Osteoblast (primary cell): ENCODE measurements at places on chromosomes 3 and 15. TPM values are rescaled to one million over a fixed set of nuclear protein-coding genes. Genes with fewer than 3 reads are reported as not detected.
A peak's percentile ranks its signal among the peaks of the same experiment; 100 is the strongest.

Gene SUSD5
- 10.9 and 11.2 TPM in 2 replicates for total RNA-seq

GRCh38 chr3:54427941-54428871 lies 305.9 kb downstream of the CACNA2D3 start:
- H3K36me3 ChIP-seq, result no peaks in the 10 kb centered on the region
- no peaks in the 10 kb centered on the region for H3K27me3 ChIP-seq
- DNase-seq, result peak; percentile 73
- no peak overlapping the region for H3K4me3 ChIP-seq
- H3K4me1 ChIP-seq, result peaks cover 4% of the 10 kb centered on the region

- peak; percentile 8 for DNase-seq
- no peaks in the 10 kb centered on the region for H3K27me3 ChIP-seq
- H3K4me1 ChIP-seq, result no peaks in the 10 kb centered on the region
Observed at GRCh38 chr15:101039461-101039860, 120.3 kb downstream of the LRRK1 start.

DNA sequence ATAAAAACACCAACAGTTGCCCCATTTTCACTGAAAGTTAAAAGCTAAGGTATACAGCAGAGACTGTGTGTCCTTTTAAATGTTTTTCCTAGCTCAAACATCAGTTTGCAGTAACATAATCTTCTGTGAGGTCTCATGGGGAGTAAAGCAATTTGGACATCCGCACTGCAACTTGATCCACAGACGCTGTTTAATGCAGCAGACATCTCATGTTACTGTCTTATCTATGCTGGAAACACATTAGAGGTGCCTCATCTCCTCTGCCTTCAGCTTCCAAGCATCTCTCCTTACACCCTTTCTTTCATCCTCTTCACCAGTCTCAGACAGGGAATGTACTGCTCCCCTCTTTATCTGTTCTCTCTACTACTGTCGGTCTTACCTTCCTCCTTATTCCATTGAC lies 53.7 kb upstream of the ATP11B start:
- peak; percentile 66 for DNase-seq
- H3K36me3 ChIP-seq, result no peaks in the 10 kb centered on the region
- H3K4me3 ChIP-seq, result no peak overlapping the region
- no peak overlapping the region for H3K27ac ChIP-seq
- H3K4me1 ChIP-seq, result peaks cover 16% of the 10 kb centered on the region

Gene UBAP1L
- total RNA-seq, result 2.9 and 3.3 TPM in 2 replicates

GRCh38 chr15:70772402-70772801 lies 9.0 kb upstream of the UACA start:
- peak; percentile 88 for DNase-seq
- H3K27ac ChIP-seq, result no peak overlapping the region
- peaks cover 40% of the 10 kb centered on the region for H3K4me1 ChIP-seq
- no peaks in the 10 kb centered on the region for H3K27me3 ChIP-seq
- no peak overlapping the region for H3K4me3 ChIP-seq

GRCh38 chr15:29311696-29312095 lies 42.1 kb upstream of the NSMCE3 start:
- H3K4me1 ChIP-seq, result peaks cover 5% of the 10 kb centered on the region
- no peak overlapping the region for H3K4me3 ChIP-seq
- no peak overlapping the region for H3K27ac ChIP-seq
- H3K36me3 ChIP-seq, result no peaks in the 10 kb centered on the region

GRCh38 chr3:13135811-13136321 lies 62.6 kb upstream of the IQSEC1 start:
- DNase-seq, result peak; percentile 47
- H3K27ac ChIP-seq, result no peak overlapping the region
- H3K27me3 ChIP-seq, result no peaks in the 10 kb centered on the region
- H3K36me3 ChIP-seq, result no peaks in the 10 kb centered on the region
- H3K4me1 ChIP-seq, result no peaks in the 10 kb centered on the region
- H3K4me3 ChIP-seq, result no peak overlapping the region

DNA sequence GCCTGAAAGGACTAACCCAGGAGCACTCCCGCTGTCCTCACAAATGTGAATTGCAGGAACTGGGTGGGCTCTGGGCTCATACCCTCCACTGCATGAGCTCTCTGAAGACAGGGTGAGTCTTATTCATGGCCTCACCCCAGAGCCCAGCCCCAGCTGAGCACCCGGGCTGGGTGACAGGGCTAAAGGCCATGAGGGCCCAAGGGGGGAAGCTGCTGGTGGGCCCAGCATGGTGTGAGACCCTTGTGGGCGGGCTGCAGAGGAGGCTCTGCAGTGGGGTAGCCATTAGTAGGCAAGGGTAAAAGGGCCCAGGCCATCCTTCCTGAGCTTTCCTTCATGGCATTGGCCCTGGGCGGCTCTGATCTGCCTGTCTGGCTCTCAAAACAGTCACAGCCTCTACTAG lies 30.3 kb downstream of the SRPRB start:
- DNase-seq, result peak; percentile 35
- H3K36me3 ChIP-seq, result no peaks in the 10 kb centered on the region
- no peaks in the 10 kb centered on the region for H3K4me1 ChIP-seq
- H3K4me3 ChIP-seq, result no peak overlapping the region
- H3K27ac ChIP-seq, result no peak overlapping the region

Gene CHDH
- total RNA-seq, result 0.72 and 0.88 TPM in 2 replicates

DNA sequence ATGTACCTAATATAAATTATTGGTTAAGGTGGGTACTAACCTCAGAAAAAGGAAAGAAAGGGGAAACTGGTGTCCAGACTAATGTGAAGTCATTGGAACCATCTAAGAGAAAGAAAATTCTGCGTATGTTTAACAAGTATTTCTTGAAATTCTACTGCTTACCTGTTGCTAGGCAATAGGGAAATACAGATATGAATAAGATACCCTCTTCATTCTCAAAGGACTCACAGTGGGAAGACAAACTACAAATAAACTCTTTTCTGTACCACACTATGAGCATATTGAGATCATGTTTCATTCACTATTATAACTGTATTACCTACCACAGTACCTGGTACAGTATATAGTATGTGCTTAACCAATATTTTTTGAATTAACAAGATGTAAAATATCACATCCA lies 140.5 kb upstream of the MLF1 start:
- H3K27ac ChIP-seq, result no peak overlapping the region
- no peaks in the 10 kb centered on the region for H3K4me1 ChIP-seq
- no peaks in the 10 kb centered on the region for H3K36me3 ChIP-seq
- no peak overlapping the region for H3K4me3 ChIP-seq

DNA sequence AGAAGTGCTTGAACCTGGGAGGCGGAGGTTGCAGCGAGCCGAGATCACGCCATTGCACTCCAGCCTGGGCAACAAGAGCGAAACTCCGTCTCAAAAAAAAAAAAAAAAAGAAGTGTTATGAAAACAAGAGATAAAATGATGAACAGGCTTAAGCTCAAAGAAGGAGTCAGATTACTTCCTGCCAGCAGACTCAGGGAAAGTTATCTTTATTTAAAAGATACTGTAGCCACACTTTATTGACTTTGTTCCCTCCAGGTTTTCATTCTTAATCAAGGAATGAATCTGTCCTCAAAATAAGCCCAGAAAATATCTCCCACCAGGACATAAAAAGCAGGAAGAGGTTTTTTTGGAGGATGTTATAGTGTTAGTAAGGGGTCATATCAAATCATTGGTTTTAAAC lies 176.5 kb upstream of the KCNMB2 start:
- H3K27ac ChIP-seq, result peak overlapping the region; percentile 3
- H3K4me1 ChIP-seq, result peaks cover 6% of the 10 kb centered on the region
- no peaks in the 10 kb centered on the region for H3K27me3 ChIP-seq
- DNase-seq, result no peak

DNA sequence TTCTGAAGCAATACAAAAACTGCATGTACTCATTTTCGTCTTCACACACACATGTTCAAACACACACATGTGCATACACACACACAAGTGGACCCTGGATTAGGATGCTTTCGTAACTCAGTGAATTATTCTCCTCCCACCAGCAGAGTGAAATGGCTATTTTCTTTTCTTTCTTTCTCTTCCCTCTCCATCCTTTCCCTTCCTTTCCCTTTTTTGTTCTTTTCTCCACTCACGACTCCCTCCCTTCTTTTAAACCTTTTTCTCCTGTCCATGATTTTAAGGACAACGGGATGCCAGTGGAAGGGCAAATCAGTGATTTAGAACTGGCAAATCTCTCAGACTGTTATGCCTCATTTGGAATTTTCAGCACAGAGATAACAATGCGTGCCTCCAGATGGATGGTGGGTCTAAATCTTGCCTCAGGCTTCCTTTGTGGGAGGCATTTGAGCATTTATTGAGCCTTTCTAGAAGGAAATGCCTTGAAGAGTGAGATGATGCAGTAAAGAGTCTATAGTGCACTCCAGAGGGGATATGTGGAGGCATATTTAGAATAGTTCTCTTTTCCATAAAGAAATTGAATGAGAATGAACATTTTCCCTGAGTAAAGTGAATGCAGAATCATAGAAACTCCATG lies 130.4 kb upstream of the SLC7A14 start:
- H3K4me3 ChIP-seq, result no peak overlapping the region
- H3K36me3 ChIP-seq, result no peaks in the 10 kb centered on the region
- H3K27ac ChIP-seq, result no peak overlapping the region
- DNase-seq, result no peak
- peaks cover 54% of the 10 kb centered on the region for H3K4me1 ChIP-seq

Gene DHX36
- total RNA-seq, result 39.2 and 40.2 TPM in 2 replicates
